BJ (cell line): ENCODE measurements at places on chromosomes 7 and 10. TPM values are rescaled to one million over a fixed set of nuclear protein-coding genes. Genes with fewer than 3 reads are reported as not detected.
A peak's percentile ranks its signal among the peaks of the same experiment; 100 is the strongest.

- DNase-seq = no peak
Measured at GRCh38 chr7:138804618-138805017, 6.6 kb upstream of the ATP6V0A4 start.

- DNase-seq = no peak
Measured at GRCh38 chr10:103564116-103564501, 70.6 kb downstream of the NEURL1 start.

GRCh38 chr10:10520491-10521385, 496.9 kb upstream of the CELF2 start:
- DNase-seq = no peak

DNA sequence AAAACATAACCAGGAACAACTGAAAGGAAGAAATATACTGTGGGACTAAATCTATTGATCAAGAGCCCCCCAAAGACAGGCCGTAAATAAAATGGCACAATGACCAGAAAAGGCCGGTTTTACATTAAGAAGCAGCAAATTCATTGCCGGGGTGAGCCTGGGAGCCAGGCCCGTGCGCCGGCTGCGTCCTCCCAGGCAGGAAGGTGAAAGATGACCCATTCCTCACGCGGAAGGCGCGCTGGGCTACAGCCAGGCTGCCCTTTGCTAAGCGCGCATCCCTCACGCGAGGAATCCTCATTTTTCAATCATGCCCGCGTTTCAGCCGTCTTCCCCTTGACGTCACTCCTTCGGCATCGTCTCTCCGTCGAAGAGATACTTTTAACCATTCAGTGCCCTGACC, 47.6 kb upstream of the MGMT start:
- no peak for DNase-seq

DNA sequence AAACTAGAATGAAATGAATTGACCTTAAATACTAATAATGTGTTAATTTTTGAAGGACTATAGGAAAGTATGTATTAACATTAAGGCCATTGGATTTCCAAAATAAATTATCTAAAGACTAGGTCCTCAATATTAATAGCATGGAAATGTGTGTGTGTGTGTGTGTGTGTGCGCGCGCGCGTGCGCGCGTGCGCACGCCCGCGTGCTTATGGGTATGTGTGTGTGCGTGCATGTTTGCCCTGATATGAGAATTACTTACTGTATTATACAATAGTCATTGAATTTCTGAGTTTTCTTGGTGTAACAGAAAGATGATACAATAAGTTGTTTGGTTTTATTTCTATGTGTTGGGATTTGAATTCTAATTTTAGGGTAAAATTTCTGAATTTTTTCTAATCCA, 205.9 kb downstream of the BICC1 start:
- DNase-seq = no peak

DNA sequence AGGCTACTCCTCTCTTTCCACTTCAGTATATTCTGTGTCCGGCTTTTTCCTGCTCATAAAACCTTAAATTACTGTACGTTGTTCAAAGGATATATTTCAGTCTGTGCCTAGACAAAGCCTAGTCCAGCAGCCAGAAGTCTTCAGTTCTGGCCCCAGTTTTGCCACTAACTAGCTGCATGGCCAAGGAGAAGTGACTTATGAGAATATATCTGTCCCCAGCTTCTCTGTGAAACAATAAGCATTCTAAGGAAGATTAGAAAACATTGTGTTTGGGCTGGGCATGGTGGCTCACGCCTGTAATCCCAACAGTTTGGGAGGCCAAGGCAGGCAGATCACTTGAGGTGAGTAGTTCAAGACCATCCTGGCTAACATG, 105.0 kb upstream of the HDAC9 start:
- no peak for DNase-seq

DNA sequence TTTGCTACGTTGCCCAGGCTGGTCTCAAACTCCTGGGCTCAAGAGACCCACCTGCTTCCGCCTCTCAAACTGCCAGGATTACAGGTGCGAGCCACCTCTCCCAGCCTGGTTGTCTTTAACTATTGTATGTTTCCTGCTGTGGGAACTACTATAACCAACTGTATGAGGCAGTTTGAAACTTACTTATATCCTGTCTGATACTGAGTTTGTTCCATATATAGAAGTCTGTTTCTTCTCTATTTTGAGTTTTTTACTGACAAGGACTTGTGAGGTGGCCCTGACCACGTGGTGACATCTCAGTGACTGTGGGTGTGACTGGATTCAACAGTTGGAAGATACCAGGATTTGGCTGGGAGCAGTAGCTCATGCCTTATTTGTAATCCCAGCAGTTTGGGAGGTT, 14.2 kb downstream of the FBH1 start:
- DNase-seq = no peak

DNA sequence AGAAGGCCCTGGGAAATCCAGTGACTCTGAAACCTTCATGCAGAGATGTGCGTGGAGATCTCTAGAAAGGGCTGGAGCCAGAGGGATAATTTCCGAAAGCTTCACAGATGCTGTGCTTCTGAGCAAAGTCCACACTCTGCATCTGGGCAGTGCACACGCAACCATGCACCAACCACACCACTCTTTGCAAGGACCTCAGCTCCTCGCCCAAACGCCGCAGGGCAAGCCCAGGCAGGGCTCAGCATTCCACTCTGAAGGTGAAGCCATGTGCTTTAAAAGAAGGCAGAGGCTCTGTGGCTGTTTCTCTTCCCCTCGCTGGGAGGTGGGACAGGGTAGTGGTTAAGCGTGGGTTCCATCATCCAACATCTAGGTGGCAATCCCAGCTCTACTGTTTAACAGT, 48.4 kb downstream of the ASB13 start:
- DNase-seq = no peak

DNA sequence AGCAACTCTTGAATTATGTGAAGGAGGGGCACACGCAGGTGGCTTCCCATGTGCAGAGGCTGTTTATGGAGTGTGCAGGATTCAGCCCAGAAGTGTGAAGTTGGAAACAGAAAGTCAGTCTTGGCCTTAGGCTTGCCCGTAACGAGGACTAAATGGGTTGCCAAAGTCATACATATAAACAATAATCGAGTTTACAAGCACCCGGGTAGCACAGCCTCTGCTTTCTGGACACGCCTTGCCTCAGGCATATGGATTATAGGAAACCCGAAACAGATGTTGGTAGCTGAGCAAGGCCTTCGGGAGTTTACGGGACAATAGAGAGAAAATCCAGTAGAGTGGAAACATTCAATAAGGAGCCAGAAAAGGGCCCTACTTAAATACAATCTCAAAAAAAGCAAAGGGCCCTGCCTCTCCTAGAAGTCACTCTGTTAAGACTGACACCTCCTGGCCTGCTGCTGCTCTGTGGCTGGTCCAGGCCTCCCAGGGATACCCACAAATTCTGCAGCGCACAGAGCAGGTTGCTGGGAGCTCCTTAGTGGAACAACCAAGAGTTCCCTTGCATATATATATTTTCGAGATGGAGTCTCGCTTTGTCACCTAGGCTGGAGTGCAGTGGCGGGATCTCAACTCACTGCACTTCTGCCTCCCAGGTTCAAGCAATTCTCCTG, 48.5 kb downstream of the SMKR1 start:
- DNase-seq = peak; percentile 91

DNA sequence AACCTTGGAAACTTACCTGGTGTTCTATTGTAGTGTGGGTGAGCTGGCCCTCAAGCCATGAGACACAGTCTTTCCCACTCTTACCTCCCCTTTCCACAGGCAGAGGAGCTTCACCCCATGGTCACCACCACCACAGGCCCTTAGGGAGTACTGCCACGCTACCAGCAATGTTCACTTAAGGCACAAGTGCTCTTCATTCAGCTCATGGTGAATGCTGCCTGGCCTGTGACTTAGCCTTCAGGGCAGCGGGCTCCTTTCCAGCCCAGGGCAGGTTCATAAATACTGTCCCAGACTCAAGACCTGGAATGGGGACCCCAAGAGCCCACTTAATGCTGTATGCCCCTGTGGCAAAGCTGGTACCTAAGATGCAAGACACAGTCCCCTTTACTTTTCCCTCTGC, 109.4 kb downstream of the MYO3A start:
- DNase-seq = no peak

DNA sequence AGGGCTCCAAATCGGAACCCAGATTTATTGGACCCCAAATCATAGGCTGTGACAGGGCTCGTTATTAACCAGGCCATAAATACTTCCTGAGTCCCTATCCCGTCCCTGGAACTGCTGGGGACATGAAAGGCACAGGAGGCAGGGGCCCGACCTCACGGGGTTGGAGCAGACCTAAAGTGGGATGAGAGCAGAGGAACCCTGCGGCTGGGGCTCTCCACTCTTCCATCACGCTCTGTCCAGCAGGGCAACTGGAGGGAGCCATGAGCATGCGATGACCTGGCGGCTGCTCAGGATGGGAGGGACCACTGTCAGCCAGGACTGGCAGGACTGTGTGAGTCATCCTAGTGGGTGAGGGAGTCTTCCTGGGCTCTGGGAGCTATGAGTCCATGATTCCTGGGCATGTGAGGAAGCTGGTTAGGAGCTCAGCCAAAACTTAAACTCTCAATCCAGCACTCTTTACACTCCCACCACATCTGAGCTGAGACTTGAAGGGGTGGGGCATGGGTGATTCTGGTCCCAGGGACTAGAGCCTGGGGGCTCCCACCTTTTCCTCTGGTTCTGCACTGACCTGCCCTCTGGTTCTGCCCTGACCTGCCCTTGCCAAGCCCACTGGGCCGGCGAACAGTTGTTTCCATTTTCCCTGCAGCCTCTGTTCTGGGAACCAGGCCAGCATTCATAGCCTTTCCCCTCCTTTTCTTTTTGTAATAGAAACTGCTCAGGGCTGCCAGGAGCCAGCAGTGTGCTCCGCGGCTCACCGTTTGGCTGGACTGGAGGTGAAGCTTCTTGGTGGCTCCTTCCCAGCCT, 47.1 kb downstream of the SYPL1 start:
- DNase-seq = peak; percentile 70

- DNase-seq = no peak
Measured at GRCh38 chr7:151537818-151538561, 18.3 kb upstream of the RHEB start.

- no peak for DNase-seq
Measured at GRCh38 chr10:34507217-34507616, 307.9 kb downstream of the PARD3 start.

- DNase-seq = no peak
Measured at GRCh38 chr10:91144961-91145360, 75.5 kb upstream of the PCGF5 start.

- no peak for DNase-seq
Measured at GRCh38 chr10:132138133-132138532, 48.6 kb upstream of the DPYSL4 start.

- DNase-seq = no peak
Measured at GRCh38 chr7:50857804-50858489, 75.3 kb upstream of the GRB10 start.

DNA sequence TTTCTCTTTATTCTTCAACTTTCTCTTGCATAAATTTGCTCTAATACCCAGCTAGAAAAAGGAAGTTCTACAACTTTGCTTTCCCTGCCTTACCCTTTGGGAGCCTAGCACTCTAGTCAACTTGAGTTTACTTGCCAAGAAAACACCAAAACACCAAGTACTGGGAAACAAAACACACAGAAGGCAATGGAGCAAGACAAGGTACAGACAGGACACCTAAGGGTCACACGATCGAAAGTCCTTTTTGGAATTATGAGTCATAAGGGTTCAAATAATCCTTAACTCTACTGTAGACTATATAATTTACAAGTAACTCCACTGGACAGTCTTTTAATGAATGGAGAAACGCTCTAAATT, 42.6 kb upstream of the ANAPC16 start:
- no peak for DNase-seq

DNA sequence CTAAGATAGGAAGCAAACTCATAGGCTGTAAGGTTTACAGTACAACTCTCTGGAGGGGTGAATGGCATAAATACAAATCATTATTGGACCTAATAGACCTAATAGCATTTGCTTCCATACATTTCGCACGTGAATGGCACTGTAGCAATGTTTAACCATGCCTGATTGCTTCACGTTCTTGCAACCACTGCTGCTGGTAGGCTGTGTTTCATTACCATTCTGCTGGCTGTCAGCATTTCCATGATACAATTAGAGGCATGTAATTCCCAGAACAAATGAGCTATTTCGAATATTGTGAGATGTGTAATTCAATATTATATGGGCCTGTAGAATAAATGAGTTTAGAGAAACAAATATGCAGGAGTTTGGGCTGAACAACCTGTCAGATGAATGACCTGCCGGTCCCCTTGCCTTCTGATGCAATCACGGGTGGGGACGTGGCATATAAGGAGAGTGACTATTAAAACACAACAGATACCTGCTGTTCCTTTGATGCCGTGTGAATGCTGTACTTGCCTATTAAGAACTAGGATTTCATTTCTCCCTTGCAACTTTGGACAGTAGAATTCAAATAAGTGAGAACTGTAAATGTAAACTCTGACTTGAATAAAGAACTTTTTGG, 393.4 kb downstream of the ACTR3B start:
- no peak for DNase-seq

- no peak for DNase-seq
Measured at GRCh38 chr7:75987805-75988567, 6.4 kb downstream of the TMEM120A start.

DNA sequence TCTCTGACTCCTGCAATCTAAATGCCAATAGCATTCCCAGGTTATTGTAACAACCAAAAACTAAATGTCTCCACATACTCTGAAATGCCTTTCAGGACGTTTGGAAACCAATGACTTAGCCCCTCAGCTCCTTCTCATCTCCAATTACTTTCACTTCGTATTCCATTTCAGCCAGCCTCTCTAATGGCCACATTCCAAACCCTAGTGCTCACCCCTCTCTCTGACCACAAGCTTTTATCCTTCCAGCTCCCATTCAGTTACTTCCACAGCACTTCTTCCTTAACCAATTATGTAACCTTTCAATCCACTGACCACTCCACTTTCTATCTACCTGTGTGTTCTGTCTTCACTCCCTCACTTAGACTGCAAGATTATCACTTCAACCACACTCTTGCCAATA, 4.3 kb downstream of the NOC3L start:
- peak; percentile 76 for DNase-seq

GRCh38 chr7:96224685-96225084, 97.2 kb downstream of the SLC25A13 start:
- DNase-seq = no peak

PLAC9 gene
- polyA plus RNA-seq = 16.3 and 19.3 TPM in 2 replicates

FBXL13 gene
- polyA plus RNA-seq = 0.20 and 0.43 TPM in 2 replicates

KIF11 gene
- 4.3 and 9.2 TPM in 2 replicates for polyA plus RNA-seq

TUBB8 gene
- polyA plus RNA-seq = 0.10 TPM in 1 of 2 replicates, not detected in the other

SVOPL gene
- not detected in 2 replicates for polyA plus RNA-seq

ZCWPW1 gene
- polyA plus RNA-seq = 2.2 and 2.8 TPM in 2 replicates

SPDYE1 gene
- polyA plus RNA-seq = not detected in 2 replicates

CHAT gene
- polyA plus RNA-seq = not detected in 2 replicates
